ENCODE measurements at places on chromosomes 5 and 9.

DNA sequence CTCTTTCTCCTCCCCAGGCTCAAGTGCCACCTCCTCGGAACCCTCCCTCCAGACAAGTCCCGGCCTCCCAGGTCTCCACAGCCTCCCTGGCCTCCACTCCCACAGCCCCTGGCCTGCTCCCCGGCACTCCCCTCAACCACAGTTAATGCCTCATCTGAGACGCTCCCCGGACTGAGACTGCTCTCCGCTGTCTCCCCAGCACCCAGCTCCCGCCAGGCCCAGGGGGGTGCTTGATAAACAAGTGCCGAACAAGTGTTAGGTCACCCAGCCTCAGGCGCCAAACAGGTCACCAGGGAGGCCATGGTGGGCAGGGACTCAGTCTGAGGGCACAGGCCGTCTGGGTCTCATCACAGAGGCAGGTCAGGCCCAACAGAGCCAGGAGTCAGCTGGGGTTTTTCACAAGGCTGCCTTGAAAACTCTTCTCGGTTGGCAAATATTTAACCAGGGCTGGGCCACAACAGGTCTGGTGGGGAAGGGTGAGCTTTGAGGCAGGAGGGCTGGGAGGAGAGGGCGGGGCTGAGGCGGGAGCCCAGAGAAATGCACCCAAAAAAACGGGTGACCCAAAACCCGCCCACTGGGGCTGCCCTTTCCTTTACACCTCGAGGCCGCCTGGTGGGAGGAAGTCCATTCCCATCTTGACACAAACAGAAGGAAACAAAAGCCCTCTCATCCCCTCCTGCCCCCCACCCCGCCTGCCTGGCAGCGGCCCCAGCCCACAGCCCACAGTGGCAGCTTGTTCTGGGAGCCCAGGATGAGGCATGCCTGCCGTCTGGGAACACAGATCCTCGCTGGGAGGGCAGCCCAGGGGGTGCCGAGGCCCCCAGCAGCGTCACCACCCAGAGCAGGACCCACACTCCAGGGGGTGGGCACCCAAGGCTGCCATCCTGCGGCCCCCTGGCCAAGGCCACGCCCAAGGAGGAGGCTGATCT, 66.6 kb upstream of the STXBP1 start:
- DNase-seq = no peak

GRCh38 chr5:54867310-54867944, 118.0 kb downstream of the ESM1 start:
- no peak for DNase-seq

DNA sequence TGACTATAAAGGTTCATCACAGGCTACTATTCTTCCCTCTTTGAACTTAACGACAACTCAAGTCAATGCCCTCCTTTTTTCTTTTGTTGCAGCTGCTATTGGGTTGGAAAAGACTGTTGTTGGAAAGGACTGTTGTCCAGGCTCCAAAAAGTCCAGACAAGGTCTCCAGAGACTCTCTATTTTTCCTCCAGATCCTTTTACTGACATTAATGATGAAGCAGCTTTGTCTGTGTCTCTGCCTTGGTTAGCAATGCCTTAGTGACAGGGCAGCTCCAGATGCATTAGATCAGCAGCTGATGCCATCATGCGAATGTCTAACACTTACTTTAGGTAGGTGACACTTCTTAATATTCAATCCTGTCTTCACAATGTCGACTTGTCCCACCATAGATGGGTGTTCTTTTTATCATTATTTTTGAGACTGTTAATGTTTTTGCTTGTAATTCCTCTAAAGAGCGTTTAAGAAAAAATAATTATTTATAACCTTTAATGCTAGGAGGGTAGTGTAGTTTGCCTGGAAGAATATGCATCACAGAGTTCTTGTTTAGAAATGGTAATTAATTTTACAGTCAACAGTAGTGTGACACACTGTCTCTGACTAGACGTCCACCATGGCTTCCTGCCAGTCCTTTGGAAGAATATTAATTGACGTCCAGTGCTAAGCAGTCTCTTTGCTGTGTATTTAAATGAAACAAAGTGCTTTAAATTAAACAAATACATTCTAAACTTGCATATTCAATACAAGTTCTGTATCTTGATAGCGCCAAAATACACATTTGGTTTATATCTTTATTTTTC, 492.2 kb downstream of the NR2F1-AS1 start:
- DNase-seq = no peak

- DNase-seq = no peak
These were observed 20.2 kb downstream of the CENPH start for GRCh38 chr5:69209602-69210001.

GRCh38 chr5:395156-395920, 47.6 kb upstream of the EXOC3 start:
- DNase-seq = no peak

GRCh38 chr5:33472805-33473409, 32.1 kb downstream of the TARS1 start:
- no peak for DNase-seq

- no peak for DNase-seq
These were observed 2.3 kb downstream of the ADRB2 start for GRCh38 chr5:148828511-148829247.

DNA sequence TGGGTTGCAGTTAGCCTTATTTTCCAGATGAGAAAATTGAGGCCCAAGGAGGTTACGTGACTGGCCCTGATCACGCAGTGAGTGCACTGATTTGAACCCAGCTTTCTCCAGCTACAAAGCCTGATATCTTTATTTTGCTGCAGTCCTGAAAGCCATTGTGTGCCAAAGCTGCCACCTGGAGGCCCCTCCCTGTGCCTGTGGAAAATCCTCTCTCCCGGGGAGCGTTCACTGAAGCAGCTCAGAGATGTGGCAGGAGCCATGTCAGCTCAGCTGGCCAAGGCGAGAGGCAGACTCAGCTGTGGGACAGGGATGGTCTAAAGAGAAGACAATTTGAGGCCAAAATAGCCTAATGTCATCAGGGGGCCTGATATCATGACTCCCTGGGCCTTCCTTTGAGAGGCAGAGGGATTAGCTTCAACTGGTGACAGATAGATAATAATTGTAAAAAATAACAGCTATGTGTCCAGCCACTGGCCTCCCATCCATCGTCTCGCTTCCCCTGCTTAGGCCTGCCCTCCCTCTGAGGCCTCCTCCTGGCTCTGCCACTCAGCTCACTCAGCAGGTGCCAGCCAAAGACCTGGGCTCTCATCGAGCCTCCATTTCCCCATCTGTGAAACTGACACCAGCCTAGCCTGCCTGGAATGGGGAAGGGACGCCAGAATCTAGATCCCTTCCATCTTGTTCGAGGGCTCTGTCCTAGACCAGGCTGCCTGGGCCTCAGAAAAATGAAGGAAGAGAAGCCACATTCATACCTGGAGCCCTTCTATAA, 74.3 kb upstream of the GGTA1 start:
- DNase-seq = no peak

All from activated CD4-positive, alpha-beta T cell treated with anti-CD3 and anti-CD28 coated beads for 36 hours (primary cell).